ENCODE measurements at places on chromosomes 12 and 14. TPM values are rescaled to one million over a fixed set of nuclear protein-coding genes. Genes with fewer than 3 reads are reported as not detected.

FAM90A1 gene
- polyA plus RNA-seq: not detected

HNRNPC gene
- polyA plus RNA-seq: 1,176 TPM

NID2 gene
- polyA plus RNA-seq: 1.1 TPM

SLC5A8 gene
- polyA plus RNA-seq: 0.12 TPM

SLC35F4 gene
- 21.0 TPM for polyA plus RNA-seq

GPD1 gene
- polyA plus RNA-seq: 1.5 TPM

Measured in neural cell (in vitro differentiated cells).